ENCODE measurements at places on chromosomes 7 and 10. TPM values are rescaled to one million over a fixed set of nuclear protein-coding genes. Genes with fewer than 3 reads are reported as not detected.

The CYP3A7 gene
- not detected for total RNA-seq

The OR2A7 gene
- total RNA-seq = 3.5 TPM

The EBLN1 gene
- total RNA-seq = not detected

The NRAP gene
- not detected for total RNA-seq

The MUC12 gene
- total RNA-seq = not detected

The GPR37 gene
- total RNA-seq = not detected

The SLC16A12 gene
- not detected for total RNA-seq

The SHTN1 gene
- 0.45 TPM for total RNA-seq

The HPSE2 gene
- not detected for total RNA-seq

The LBX1 gene
- total RNA-seq = not detected

The CTAGE15 gene
- 0.57 TPM for total RNA-seq

The PURB gene
- 24.1 TPM for total RNA-seq

The INHBA gene
- not detected for total RNA-seq

The BICC1 gene
- not detected for total RNA-seq

The NCF1 gene
- total RNA-seq = 2.6 TPM

The NPC1L1 gene
- total RNA-seq = not detected

The ARPC1B gene
- total RNA-seq = 399 TPM

The PKD1L1 gene
- 0.12 TPM for total RNA-seq

The ZNF273 gene
- 11.7 TPM for total RNA-seq

The LIPF gene
- total RNA-seq = not detected

The ZNF33B gene
- total RNA-seq = 34.9 TPM

The FAM180A gene
- not detected for total RNA-seq

The SLC18A3 gene
- total RNA-seq = not detected

The SHH gene
- not detected for total RNA-seq

The GPR22 gene
- total RNA-seq = not detected

The MYO1G gene
- total RNA-seq = 457 TPM

The BTBD16 gene
- not detected for total RNA-seq

The NUTM2A gene
- total RNA-seq = 0.75 TPM

The FERD3L gene
- total RNA-seq = not detected

The TWIST1 gene
- total RNA-seq = 0.25 TPM

The TSPAN15 gene
- total RNA-seq = 3.6 TPM

The PIP gene
- not detected for total RNA-seq

The OR2A42 gene
- total RNA-seq = 0.04 TPM

The UNCX gene
- not detected for total RNA-seq

The NKX6-2 gene
- not detected for total RNA-seq

The PRTFDC1 gene
- 0.46 TPM for total RNA-seq

The OR6V1 gene
- total RNA-seq = not detected

The CTAGE8 gene
- total RNA-seq = 0.97 TPM

The TMEM229A gene
- total RNA-seq = not detected

The CLDN3 gene
- not detected for total RNA-seq

The ASIC3 gene
- total RNA-seq = 6.0 TPM

The SUN3 gene
- not detected for total RNA-seq

The PPIF gene
- 53.7 TPM for total RNA-seq

The GIMAP7 gene
- 239 TPM for total RNA-seq

The GRID2IP gene
- total RNA-seq = not detected

All from activated CD4-positive, alpha-beta T cell treated with anti-CD3 and anti-CD28 coated beads, Interleukin-2, amount 10 ng/mL, durations not matched to agents 7 days and 5 days (primary cell).